ENCODE measurements at places on chromosomes 1 and 21.

- no peak for DNase-seq
Measured at GRCh38 chr1:154442006-154442740, 37.0 kb downstream of the IL6R start.

- no peak for DNase-seq
Measured at GRCh38 chr1:160082487-160082886, 1.1 kb downstream of the KCNJ9 start.

- DNase-seq, result no peak
Measured at GRCh38 chr1:236204039-236204438, 61.7 kb downstream of the GPR137B start.

DNA sequence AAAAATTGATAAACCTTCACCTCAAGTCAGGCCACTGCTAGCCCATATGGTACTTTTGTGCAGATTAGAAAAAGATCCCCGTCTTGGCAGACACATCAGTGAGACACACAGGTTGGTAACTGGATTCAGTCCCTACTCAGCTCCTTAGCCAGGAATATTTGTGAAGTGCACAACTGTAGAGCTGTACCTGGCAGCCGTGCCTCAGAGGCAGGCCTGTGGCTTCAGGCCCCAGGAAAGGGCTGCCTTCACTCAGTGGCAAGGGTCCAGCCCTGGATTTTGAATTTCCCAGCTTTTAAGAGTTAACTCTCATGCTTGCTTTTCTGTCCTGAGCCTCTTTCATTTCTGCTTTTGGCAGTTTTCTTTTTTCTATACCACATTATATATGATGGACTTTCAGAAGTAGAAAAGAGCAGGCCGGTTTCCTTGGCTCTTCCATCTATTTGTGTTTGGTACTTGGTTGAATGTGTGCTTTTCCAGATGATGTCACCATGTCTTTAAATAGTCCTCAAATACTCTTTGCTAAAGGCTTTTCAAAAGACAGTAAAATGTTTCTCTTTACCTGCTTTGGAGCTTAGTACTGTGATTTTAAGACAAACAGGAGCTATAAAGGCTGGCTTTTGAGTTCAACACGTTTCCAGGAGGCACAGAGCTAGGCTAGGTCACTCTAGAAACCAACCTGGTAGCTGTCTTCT lies 186.6 kb downstream of the AK5 start:
- DNase-seq, result no peak

- no peak for DNase-seq
Measured at GRCh38 chr1:186531561-186532165, 70.7 kb upstream of the PDC start.

DNA sequence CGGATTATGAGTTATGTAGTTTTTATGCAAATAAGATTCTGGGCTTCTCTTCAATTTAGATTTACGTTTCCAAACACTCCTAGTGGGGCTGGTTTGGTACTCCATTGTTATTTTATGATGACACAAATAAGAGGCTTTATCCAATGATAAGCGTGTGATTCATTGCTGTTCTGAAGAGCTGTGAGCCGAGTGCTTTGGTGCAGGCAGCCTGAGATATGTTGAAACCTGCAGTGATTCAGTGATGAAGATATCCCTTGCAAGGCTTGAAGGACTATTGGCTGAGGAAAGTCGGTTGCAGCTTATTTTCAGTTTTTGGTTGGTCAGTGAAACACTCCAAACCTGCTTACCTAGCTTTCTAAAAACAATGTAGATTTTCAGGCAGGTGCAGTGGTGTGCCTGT lies 112.2 kb downstream of the RYR2 start:
- no peak for DNase-seq

- no peak for DNase-seq
Measured at GRCh38 chr1:181169281-181169865, 80.9 kb downstream of the IER5 start.

DNA sequence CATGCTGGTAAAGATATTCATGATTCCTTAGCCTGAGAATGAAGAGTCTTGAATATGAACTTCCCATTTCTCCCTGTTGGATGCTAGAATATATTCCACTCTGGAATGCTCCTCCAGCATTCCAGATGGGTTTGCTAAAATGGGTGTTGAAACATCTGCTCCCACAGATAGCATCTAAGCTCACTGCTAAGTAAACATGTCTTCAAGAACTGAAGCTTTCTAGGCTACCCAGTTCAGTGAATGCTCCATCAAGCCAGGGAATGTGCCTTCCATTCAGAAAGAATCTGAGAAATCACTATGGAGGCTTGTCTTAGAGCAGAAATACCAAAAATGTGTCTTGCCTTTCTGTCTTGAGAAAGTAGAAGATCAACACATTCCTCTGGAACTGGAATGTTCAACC lies 81.1 kb downstream of the TNFSF18 start:
- DNase-seq, result no peak

GRCh38 chr1:7485086-7485780 lies 285.9 kb upstream of the VAMP3 start:
- DNase-seq, result no peak

DNA sequence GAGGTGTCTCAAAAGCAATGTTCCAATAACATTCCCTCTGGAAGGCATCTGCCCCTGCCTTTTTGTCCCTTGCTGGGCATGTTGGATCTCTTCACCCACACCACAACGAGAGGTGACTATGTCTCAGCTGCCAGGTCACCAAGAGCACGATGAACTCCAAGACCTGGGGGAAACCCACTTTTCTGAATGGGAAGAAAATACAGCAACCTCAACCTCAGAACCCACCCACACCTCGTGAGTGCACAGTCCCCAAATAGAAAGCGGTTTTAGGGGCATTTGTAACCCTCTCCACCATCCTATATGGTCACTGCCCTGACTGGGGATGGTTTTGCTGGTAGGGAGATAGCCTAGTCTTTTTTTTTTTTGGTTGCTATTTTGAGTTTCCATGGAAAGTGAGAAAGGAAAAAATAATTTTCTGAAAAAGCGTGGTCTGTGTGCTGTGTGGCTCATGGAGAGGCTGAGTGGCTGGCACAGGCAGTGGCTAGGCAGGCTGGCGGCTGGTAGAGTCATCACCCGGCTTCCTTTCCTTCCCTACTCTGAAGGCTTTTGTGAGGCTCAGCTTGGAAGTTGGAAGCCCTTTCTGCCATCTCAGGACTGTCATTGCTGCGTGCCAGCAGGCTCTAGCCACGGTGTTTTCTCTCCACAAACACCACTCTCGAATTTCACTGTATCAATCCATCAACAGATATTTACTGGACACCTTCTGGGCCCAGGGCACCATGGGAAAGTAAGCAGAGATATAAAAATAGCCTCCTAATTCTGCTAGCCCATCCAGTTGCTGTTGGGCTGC lies 15.8 kb downstream of the TSPAN2 start:
- DNase-seq, result no peak

DNA sequence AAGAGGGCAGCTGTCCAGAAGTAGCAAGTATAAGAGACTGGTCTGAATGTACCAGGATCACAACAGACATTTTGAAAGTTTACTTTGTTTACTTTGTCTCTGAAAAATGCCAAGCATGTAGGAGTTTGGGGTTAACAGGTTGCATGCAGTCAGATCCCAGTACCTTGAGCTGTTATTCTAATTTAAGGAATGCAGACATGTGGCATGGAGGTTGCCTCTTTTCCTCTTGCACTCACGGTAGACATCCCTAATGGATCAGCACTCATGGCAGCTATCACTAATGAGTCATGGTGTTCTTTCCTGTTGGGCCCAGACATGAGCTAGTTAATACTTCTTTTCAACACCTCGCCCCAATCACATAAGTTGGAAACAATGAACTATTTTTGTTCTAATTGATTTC lies 67.3 kb downstream of the GADD45A start:
- no peak for DNase-seq

GRCh38 chr21:45341779-45342178 lies 54.1 kb upstream of the POFUT2 start:
- DNase-seq, result no peak

DNA sequence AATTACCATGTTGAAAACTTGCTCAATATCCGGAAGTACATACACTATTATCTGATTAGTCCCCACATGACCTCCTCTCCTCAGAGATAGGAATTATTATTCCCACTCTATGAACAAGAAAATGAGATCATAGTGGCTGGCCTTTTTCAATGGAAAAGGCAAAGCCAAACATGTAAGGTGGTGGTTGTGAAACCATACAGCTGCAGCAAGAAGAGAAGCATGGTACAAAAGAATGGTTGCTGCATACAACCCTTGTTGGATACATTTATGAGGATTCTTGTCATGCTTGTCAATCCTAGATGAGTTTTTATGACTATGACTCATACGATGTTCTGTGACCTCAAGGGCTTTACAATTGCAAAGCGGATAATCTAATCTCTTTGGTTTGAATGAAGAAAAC lies 514.7 kb downstream of the PLPP3 start:
- no peak for DNase-seq

GRCh38 chr1:35777109-35777508 lies 7.3 kb upstream of the CLSPN start:
- no peak for DNase-seq

DNA sequence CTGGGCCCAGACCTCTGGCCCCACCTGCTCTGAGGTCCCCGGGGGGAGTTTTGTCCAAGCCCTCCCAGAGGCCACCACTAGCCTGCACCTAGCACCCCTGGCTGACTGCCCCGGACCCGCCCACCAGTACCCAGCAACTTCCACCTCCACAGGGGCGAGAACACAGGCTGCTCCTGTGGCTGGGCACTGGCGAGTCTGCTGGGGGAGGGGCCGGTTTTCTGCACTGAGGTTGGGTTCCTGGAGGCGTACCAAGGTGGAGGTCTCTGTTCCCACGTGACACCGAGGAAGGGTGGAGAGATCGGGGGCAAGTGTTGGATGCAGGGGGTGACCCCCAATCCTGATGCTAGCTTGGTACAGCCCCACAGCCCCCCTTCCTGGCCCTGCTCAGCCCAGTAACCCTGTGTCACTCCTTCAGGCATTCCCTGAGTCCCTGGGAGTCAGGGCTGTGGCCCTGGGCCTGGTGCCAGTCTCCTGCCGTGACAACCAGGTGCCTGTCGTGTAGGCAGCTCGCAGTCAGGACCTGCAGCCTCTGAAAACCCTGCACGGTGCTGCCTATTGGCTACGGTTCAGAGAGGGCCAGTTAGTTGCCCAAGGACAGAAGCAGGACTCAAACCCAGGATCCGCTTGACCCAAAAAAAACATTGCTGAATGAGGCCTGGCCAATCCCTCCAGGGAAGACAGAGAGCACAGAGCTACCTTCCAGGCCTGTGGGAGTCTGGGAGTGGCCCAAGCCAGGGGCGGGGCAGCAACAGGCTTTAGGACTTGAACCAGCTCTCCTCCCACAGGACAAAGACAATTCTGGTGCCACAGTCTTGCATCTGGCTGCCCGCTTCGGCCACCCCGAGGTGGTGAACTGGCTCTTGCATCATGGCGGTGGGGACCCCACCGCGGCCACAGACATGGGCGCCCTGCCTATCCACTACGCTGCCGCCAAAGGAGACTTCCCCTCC lies 3.1 kb downstream of the ESPN start:
- no peak for DNase-seq

GRCh38 chr1:156245451-156246232 lies 2.2 kb downstream of the PAQR6 start:
- DNase-seq, result no peak

GRCh38 chr1:209870151-209870831 lies 42.5 kb downstream of the UTP25 start:
- DNase-seq, result no peak

DNA sequence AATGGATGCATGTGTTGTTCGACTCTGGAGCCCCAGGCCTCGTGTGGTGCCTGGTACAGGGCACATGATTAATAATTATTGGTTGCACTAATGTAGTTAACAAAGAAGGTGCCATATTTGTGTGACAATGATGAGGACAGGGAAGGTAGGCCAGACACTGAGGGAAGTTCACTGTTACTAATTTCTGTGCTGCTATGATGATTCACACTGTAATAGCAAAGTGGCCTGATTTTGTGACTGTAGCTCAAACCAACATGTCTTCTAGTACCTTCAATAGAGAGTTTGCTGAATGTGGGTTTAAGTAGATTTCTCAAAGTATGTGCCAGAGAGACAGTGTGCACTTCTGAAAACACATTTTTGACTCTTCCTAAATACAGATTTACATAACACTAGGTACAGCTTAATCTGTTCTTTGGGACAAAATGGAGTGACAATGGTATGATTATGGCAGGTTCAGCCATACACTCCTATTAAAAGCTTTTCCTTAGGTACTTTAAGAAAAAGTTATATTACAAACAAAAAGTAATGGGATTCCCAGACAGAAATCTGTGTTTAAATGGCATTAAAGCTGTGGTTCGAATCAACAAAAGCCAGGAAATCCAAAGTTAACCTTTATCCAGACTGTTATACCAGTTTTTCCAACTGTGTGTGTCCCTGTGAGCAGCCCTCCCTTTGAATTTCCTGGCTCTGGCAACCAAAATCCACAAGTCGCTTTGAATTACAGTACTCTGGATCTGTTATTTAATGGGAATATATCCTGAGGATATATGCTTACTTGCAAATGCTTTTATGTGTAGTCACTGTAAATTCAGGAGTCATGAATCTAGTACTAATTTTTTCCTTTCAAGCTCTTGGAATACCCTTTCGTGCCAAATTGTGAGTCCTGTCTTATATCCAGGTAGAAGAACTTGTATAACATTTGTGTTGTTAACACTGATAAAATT lies 277.1 kb upstream of the SGIP1 start:
- no peak for DNase-seq

DNA sequence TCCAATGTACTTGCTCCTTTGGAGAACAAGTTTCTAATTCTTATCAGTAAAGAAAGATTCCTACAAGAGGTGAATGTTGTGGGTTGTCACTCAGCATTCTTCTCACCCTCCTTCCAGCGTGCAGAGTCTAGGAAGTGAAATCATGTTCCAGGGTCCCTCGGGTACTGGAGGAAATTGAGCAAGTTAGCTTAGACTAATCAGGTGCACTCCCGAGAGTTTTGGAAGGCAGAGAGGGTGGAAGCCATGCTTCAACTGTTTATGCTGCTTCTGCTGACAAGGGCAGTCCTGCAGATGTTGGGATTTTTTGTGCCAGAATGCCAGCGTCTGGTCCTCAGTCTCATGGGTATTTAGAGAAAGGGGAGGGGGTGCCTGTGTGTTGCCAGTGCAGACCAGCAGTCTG lies 5.3 kb upstream of the C1orf115 start:
- DNase-seq, result no peak

DNA sequence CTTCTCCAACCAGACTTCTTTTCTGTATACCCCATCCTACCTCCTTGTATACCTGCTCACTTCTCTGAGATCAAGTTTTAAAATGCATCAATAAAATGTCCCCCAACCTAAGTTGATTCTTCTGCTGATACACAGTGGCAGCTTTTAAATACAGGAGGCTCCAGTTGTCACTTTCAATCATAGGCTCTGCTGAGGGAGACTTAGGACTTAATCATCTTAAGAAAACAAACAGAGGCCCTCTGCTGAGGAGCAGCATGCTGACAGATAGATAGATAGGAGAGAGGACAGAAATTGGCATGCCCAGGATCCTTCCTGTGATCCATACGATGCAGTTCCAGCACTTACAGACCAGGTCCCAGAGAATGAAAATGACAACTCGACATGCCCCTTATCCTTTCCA lies 311.0 kb upstream of the PROX1 start:
- no peak for DNase-seq

- no peak for DNase-seq
Measured at GRCh38 chr1:10728595-10729410, 67.6 kb downstream of the CASZ1 start.

DNA sequence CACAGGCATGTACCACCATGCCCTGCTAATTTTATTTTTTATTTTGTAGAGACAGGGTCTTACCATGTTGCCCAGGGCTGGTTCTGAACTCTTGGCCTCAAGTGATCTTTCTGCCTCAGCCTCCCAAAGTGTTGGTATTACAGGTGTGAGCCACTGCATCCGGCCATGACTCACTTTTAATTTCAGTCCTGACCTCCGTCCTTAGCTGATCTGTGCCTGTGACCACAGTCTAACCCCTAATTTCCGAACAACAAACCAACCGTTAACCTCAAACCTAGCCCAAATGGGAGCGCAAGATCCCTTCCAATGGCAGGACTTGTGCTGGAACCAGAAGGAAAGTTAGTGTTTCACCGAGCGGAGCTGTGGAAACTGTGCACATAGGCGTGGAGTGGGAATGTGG lies 29.3 kb upstream of the MAN1C1 start:
- no peak for DNase-seq
